Stimulated activated CD4-positive, alpha-beta T cell treated with anti-CD3 and anti-CD28 coated beads, Interleukin-1b, Interleukin-23, amount 100 ng/mL, for 24 hours (primary cell): ENCODE measurements at places on chromosomes 5 and 9.

DNA sequence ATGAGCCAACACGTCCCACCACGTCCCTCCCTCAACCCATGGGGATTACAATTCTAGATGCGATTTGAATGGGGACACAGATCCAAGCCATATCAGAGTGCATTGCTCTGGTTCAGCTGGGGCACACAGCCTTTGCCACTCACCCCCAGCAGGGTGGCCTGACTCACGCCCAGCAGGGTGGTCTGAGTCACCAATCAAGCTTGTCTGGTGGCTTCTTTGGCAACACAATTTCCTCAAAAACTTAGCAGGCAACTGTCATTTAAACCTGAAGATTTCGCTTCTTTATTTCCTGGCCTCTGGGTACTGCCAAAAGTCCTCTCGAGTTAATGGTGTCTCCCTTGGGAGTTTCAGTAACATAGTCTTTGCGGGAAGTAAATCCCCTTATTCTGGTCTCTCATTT lies 16.3 kb upstream of the SEMA5A start:
- DNase-seq: no peak

DNA sequence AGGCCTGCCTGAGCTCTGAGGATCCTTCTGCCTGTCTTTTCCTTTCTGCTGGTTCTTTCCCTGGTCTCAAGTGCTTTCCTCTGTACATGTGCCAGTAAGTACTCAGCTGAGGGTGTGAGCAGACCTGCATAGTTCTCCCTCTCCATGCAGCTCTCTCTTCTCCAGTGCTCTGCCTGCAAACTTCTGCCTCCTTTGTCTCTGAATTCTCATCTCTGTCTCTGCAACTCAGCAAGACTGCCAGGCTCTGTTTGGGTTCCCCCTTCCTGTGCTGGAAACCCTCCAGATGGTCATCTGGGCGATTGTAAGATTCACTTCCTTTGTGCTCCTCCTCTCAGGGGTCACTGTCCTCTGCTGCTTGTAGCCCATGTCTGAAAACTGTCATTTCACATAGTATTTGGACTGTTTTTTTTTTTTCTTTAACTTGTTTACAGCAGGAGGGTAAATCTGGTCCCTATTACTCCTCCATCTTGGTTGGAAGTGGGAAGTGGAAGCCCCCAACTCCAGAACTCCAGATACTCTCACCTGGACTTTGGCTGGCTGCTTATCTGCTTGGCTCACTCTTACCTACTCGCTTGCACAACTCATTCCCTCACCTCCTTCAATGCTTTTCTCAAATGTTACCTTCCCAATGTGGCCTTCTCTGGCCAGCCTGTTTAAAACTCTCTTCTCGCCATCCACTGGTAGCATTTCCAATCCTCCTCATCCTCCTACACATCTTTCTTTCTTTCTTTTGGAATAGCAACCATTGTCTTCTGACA lies 175.3 kb upstream of the TBC1D2 start:
- DNase-seq: no peak

DNA sequence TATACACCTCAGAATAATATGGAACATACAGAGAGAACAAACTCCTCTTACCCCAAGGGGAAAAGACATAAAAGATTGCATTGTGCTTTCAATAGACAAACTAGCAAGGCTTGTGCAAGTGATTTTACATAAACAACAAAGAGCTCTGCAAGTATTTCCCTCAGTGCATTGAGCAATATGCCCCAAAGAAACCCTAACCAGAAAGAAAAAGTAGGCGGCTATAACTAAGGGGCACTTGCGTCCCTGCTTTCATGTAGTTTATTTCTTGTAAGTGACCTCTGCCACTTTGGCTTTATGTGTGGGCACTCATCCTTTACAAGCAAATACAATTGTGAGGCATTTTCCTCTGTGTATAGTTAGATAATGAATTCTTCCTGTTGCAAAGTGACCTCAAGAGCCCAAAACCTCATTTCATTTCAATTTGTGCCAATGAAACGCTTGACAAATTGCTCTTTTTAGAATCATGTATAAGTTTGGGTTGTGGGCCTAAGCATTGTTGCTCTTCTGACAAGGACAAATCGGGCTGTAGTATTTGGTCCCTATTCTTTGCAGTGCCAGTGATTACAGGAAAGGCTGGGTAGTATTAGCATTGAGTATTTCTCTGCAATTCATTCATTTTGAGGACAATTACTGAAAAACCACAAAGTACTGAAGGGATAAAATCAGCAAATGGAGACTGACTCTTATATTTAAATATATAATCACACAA lies 282.2 kb downstream of the DTWD2 start:
- no peak for DNase-seq

DNA sequence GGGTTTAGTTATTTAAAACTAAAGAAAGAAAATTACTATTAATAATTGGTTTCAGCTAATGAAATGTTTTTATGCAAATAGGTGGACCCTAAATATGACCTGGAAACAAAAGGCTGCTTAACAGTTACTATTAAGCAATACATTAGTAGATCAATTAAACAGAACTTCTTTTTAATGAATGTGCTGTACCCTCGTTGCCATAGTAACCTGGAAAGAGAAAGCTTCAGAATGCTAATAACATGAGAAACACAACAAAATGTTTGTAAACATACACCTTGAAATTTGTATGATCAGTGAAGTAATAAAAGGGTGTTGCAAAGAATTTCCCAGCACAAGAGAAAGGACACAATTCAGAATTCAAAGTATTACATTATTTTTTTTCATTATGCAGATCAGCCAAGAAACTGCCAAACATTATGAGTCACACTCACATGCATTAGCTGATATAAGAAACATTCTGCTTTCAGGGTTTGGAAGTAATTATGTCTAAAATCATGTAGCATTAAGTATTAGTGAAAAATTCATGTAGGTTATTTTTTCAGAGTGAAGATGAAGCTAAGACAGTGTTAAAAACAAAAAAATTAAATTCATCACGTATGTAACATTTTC lies 348.3 kb downstream of the ISL1 start:
- DNase-seq: no peak

GRCh38 chr5:88676637-88677375 lies 206.2 kb downstream of the MEF2C start:
- DNase-seq: no peak

DNA sequence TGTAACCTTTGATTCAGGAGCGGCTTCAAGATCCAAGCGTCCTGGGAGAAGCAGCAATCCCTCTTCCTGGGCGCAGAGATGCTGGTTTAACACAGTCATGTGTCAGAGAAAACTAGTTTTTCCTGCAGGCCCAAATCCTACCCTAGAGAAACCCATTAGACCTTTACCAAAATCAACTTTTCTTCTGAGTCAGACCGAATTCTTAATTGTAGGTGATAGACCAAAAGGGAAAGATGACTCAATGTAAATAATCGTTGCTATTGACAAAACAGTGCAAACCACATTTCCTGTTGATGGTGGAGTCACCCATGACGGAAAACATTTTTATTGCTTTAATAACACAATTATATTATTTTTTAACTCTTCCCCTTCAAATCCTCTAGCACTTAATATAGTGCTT lies 40.1 kb downstream of the SLC1A1 start:
- no peak for DNase-seq

- no peak for DNase-seq
These were observed 83.0 kb upstream of the RANBP6 start for GRCh38 chr9:6098431-6098830.

DNA sequence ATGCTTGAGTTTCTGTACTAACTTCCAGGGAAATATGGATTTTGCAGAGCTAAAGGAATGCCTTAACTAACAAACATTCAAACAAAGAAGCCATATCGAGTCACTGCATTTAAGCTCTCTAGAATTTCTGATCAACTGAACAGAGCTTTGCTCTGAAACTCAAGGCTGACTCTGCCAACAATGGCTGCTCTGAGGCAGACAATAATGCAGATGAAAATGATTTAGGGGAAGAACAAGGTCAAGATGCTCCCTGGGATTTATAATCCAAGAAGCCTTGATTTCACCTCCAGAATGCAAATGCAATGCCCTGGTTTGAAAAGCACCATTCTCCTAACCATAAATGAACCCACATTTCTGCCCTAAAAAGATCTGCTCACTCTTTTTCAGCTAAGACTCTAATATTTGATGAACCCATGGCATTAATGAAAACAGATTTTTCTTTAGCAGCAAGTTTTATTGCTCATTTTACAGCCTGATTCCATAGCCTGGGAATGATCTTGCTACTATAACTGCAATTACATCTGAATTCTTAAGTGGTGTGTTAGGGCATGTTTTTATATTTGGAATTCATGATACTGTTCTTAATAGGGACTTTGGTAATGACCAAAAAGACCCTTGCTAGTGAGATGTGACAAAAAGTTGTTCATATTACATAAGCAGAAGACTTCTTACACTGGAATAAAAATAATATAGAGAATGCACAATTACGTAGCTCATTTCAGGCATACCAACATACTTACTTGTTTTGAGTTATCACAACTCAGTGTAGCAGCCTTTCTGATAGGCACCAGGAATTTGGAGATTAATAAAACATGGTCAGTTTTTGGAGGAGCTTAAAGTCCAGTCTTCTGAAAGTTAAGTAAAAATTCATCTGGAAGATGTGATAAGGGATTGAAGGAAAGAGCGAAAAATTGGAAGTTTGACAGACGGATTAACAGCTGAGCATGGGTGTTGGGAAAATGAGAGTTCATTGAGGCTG lies 169.4 kb downstream of the TRPM3 start:
- DNase-seq: no peak

GRCh38 chr5:80569086-80569960 lies 757 bp downstream of the ANKRD34B start:
- DNase-seq: no peak

- no peak for DNase-seq
These were observed 381.9 kb downstream of the PLK2 start for GRCh38 chr5:58077966-58078365.

DNA sequence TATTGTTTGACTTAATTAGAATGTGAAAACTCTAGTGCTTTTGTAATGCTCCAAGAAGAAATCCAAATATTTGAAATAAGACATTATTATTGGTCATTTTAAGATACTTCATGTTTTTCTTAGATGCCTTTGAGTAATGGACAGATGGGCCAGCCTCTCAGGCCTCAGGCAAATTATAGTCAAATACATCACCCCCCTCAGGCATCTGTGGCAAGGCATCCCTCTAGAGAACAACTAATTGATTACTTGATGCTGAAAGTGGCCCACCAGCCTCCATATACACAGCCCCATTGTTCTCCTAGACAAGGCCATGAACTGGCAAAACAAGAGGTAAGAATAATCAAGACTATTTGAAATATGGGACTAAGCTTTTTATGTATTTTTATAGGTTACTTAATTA lies 69.2 kb upstream of the SREK1 start:
- DNase-seq: no peak

DNA sequence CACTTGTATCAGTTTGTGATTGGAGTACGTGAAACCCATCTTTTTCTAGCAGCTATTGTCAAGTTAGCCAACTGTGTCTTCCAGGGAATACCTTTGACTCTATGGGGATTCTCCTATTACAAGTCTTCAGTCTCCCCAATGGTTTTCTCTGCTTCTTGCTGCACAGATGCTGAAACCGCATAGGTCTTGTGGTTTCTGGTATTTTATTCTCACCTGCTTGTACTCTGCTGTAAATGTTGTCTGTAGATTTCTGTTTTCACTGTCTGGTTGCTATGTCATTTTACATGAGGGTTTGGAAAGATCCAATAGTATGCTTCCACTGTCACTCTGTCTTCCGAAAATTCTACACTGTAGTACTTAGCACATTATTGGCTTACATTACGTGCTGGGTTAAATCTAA lies 1196.9 kb upstream of the C9orf72 start:
- no peak for DNase-seq

GRCh38 chr9:93054758-93055704 lies 3.5 kb upstream of the SUSD3 start:
- no peak for DNase-seq

- no peak for DNase-seq
These were observed 133.1 kb upstream of the POU5F2 start for GRCh38 chr5:93874491-93874890.

- no peak for DNase-seq
These were observed 25.6 kb downstream of the CAMK2A start for GRCh38 chr5:150263801-150264621.

DNA sequence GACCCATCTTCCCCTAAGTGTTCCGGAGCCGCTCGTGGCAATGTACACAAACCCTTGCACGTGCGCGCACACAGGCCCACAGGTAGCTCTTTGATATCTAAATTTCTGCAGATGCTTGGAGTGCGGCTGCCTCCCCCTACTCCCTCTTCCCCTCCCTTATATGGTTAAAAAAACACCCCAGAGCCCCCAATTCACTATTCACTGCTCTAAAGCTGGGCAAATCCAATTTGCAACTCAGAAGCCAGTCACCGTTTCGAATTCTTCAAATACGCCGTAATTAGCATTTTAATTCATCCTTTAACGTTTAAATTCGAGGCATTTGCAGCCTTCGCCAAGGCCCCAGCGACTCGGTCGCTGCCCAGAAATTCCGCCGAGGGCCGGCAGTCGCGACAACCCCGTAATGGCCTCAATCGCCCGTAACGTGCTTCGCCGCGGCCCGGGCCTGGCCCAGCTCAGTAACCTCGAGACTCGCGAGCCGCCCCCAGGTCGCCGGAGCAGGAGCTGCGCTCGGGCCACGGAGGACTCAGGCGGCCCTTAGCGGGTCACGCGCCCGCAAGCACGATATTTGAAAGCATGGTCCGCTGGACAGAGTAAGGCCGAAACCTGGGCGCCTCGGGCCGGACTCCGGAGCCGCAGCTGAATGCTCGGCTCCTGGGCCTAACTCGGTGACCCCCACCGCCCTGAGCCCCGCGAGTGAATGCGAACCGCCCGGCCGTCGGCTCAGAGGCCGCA lies 1.3 kb downstream of the IRX2 start:
- DNase-seq: no peak

GRCh38 chr9:26483991-26484390 lies 408.6 kb downstream of the CAAP1 start:
- no peak for DNase-seq

- no peak for DNase-seq
These were observed 56.8 kb downstream of the ELL2 start for GRCh38 chr5:95904827-95905226.

DNA sequence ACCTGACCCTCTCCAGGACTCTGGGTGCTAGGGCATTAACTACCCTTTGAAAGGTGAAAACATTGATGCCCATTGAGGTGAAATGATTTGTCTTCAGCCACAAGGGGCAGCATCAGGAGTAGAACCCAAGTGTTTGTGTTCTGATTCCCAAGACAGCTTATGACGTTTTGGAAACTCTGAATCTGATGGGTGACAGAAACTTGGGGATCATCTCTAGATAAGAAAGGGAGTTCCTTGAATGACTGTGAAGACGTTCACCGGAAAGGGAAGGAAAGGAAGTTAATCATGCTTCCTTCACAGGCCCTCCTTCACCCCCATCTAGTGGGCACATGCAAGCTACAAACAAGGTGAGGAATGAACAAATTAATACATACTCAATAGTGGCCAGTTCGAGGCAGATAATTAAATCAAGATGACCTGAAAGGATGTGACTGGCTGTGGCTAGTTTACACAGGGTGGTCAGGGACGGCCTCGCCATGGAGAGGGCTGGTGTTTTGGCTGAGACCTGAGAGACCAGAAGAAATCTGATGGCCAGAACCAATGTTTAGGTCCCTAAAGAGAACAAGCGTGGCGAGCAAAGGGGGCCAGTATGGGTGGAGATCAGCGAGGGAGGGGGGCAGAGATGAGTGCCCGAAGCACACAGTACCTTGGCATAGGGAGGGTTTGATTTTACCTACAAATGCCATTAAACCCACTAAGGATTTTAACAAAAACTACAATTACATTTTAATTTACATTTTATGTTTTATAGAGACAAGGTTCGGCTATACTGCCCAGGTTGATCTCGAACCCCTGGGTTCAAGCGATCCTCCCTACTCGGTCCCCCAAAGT lies 937 bp upstream of the SLC26A2 start:
- DNase-seq: peak; percentile 26

- DNase-seq: no peak
These were observed 180.5 kb downstream of the RAB3C start for GRCh38 chr5:58763390-58763789.
